Fibroblast of gingiva (primary cell): ENCODE measurements at places on chromosomes 3 and 15.

GRCh38 chr3:17740721-17741141 is 1.7 kb downstream of the TBC1D5 start:
- DNase-seq, result peak; percentile 3

GRCh38 chr15:66622591-66623022 is 56.8 kb upstream of the LCTL start:
- peak; percentile 34 for DNase-seq

- no peak for DNase-seq
Measured at GRCh38 chr15:69562564-69562963, 109.9 kb downstream of the RPLP1 start.

- no peak for DNase-seq
Measured at GRCh38 chr3:156233876-156234275, 113.5 kb downstream of the KCNAB1 start.

- no peak for DNase-seq
Measured at GRCh38 chr15:62985768-62986167, 56.8 kb upstream of the TPM1 start.

DNA sequence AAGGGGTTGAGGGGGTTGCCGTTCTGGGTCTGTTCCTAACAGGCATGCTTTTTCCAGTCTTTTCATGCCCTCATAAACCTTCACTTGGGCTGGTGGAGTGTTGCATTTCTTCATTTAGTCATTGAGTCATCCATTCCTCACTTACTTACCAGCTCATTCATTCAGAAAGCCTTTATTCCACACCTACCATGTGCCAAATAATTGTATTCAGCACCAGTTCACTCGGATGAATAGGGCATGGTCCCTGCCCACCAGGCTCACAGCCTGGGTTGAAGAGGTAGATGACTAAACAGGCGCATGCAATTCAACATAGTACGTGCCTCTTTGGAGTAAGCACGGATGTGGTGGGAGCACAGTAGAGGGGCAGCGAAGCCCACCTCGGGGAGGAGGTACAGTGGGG is 35.1 kb upstream of the THSD4 start:
- no peak for DNase-seq
